Occipital lobe (tissue), 3 donors: ENCODE measurements at places on chromosomes 5 and 9.

- DNase-seq: no peak
Measured at GRCh38 chr5:51060953-51061352, 322.3 kb upstream of the ISL1 start.

DNA sequence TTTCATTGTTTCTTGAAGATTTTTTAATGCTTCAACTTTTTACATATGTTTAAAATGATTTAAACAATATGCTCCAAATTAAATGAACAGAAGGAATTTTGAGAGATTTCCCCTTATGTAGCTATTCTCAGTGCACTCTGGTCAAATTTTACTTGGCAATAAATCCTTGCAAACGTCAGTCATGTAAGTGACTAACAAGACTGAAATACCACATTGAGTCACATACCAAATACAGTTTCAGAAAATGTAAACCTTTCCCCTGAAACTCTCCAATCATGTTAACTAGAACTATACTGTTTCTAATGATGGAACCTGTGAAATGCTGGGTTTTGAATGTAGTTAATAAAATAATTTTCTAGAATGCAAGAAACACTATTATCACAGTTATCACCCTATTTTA is 29.6 kb downstream of the SAR1B start:
- no peak for DNase-seq

DNA sequence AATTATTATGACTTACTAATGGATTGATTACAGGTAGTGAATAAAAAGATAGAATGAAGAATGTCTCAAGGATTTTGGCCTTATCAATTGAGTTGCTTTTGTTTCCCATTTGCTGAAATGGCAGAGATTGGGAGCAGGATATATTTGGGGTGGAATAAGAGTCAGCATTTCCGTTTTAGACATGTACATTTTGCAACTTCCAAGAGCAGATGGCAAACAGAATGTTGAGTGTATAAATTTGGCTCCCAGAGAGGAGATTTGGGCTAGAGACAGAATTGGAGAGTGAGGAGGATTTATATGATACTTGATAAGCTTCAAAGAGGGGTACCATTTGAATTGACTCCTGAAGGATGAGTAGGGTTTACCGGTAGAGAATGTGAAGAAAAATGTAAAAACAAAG is 437.9 kb upstream of the PAPPA start:
- DNase-seq: no peak

DNA sequence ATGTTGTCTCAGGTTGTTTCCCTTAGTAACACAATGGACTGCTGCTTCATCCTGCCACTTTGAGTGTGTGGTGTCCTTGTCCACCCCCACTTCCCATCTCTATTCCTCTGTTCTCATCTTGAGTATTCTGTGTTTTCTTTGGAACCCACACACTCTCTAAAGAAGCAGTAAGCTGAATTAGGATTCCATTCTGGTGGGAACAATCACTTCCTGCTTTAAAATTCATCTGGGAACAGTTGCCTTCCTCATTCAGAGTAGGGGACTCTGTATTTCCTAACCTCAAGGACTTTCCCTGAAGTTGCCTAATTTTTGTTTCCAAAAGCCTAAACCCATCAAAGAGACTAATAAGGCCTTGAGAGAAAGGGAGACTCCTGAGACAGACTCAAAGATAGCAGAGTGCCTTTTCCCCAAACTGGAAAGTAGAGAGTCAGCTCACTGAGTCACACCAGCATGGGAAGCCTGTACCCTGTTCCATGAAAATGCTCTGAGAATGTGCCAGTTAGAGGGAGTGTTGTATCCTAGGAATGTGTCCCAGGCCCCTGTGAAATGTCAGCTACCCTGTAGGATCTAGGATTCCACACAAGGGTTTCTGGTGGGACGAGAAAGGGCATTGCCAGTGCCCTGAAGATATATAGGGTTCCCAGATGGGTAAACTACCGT is 63.6 kb downstream of the CCDC192 start:
- DNase-seq: no peak

DNA sequence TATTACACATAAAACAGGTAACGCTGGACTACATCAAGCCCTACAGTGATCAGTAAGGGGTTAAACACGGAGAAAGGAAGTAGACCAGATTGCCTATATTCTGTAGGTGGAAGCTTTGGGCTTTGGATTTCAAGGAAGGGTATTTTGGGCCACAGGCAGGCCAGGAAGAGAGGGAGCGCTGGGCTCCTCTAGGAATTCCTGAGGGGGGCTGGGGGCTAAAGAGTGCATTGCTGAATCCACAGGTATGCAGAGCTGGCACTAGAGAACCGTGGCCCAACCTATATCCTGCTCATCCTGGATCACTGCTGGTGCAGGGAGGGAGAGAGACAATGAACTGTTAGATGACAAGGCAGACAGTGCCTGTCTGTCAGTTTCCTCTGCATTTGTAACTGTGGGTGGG is 367.1 kb downstream of the CSNK1G3 start:
- DNase-seq: no peak

- no peak for DNase-seq
Measured at GRCh38 chr5:174412941-174413340, 311.4 kb upstream of the MSX2 start.

DNA sequence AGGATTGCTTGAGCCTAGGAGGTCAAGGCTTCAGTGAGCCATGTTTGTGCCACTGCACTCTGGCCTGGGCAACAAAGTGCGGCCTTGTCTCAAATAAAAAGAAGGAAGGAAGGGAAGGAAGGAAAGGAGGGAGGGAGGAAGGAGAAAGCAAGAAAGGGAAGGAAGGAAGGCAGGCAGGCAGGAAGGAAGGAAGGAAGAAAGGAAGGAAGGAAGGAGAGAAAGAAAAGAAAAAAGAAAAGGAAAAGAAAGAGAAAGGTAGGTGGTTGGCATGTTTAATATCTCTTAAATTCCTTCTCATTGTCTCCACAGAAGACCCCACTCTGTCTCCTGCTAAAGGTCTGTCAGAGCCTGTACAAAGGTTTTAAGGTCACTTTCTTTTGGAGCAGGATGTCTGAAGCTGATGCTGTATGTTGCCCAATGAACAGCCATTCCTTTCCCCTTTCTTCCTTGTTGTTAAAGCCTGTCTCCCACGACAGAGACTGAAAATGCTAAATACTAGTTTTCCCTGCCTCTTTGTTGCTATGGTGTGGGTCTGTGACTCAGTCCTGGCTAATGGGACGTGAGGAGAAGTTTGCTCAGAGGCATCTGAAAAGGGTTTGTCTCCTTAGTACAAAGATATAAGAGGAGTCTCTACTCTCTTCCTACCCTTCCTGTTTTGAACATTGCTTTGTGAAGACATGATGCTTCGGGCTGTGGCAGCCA is 213.3 kb downstream of the PCSK1 start:
- peak; percentile 7 for DNase-seq
